Activated effector memory CD4-positive, alpha-beta T cell treated with Interleukin-2 at 50 U/mL for 16 hours (primary cell): ENCODE measurements at places on chromosomes 12 and 14.

- no peak for DNase-seq
Observed at GRCh38 chr12:44696542-44696941, 179.6 kb downstream of the NELL2 start.

DNA sequence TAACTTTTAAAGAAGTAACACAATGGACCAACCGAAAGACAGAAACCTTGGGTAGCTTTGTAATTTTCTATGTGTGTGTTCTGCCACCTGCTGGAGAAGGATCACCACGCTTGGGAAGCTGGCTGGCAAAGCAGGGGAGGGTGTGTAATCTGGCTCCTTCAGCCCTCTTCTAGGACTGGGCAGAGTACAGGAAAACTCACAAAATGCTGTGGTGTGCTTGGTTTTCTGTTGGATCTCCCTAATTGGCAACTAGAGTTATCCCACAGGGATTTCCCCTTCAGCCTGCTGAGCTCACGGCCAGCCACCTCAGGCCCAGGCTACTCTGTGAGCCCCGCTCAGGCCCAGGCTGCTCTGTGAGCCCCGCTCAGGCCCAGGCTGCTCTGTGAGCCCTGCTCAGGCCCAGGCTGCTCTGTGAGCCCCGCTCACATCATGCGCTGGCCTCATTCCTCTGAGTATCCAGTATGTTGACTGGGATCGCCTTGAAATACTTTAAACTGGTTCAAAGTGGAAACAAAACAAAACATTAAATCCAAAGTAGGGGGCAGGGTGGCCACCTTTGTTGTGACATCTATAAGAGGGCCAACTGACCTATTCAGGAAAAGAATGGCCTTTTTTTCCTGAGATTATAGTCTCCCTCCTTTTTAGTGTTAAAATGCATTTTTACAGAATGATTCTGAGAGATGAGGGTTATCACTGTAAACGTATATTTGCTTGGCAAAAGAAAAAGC is 52.0 kb upstream of the RNU6-8 start:
- DNase-seq = peak; percentile 14

DNA sequence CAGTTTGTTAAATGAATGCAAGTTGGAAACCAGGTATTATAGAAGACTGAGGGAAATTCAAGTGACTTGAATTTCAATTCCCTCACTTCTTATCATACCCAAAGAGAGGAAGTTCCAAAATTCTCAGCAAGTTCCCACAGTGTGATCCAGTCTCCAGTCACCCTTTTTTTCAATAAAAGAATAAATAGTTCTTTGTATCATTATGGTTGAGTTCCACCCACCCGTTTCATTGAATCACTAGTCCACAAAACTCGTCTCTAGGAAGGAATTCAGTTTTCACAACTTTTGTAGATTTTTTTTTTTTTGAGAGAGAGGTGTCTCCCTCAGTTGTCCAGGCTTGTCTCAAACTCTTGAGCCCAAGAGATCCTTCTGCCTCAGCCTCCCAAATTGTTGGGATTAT is 1.6 kb upstream of the TMEM30B start:
- DNase-seq = no peak

- DNase-seq = no peak
Observed at GRCh38 chr12:15613981-15614380, 175.2 kb downstream of the EPS8 start.
